ENCODE measurements at places on chromosomes 4 and X. TPM values are rescaled to one million over a fixed set of nuclear protein-coding genes. Genes with fewer than 3 reads are reported as not detected.

- DNase-seq = peak; percentile 17
These were observed 3.4 kb downstream of the SAT1 start for GRCh38 chrX:23786268-23786815.

- no peak for DNase-seq
These were observed 190.8 kb upstream of the NUDT6 start for GRCh38 chr4:123113155-123113554.

DNA sequence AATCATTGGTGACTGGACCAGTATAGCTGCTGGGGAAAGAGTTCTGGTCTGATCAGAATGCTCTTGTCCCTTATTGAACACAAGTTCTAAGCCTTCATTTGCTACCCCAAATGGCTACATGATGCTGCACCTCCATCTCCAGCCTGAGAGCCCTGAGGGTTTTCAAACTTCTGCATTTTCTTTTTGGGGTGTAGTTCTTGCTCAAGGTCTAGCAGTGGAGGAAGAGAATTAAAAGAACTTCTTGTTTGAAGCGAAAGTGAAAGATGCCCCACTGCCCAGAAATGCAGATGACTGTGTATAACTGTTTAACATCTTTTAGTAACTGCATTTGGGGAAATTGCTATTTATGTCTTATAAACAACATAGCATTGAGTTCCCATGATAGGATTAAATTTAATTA is 38.5 kb downstream of the LAMTOR3 start:
- no peak for DNase-seq

DNA sequence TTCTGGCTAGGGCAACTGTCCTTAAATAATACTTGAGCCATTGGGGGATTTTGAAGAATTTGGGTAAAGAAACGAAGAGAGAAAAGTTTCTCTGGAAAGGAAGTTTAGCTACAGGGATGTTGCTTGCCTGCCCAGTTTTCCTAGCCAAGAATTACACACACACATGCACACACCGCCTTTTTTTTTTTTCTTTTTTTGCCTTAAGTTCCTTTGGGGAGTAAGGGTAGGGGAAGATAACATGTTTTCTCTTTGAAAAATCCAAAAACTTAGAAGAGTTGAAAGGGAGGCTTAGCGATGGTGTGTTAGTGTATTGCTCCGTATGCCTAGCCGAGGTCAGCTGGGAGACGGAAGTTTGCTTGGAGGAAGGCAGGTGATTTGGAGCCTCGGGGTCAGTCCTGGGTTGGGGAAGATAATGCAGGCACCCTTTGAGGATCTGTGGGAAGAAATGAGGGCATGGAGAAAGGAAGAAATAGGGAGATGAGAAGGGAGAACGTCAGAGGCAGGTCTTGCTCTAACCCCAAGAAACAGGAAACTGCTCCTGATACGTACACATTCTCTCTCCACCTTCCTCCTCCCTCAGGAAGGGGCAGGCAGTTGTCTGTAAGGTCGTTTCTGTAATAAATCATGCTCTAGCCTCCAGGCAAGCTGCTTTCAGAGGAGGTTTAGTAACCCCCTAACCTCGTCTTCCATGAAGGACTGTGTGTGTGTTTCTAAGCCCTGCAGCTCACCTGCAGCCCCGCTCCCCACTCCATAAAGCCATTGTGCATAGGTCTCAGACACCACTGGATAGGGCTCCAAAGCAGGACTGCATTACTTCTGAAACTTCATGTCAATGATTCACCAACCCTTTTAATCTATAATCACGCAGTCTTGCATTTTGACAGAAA is 10.5 kb downstream of the KLF3 start:
- DNase-seq = no peak

DNA sequence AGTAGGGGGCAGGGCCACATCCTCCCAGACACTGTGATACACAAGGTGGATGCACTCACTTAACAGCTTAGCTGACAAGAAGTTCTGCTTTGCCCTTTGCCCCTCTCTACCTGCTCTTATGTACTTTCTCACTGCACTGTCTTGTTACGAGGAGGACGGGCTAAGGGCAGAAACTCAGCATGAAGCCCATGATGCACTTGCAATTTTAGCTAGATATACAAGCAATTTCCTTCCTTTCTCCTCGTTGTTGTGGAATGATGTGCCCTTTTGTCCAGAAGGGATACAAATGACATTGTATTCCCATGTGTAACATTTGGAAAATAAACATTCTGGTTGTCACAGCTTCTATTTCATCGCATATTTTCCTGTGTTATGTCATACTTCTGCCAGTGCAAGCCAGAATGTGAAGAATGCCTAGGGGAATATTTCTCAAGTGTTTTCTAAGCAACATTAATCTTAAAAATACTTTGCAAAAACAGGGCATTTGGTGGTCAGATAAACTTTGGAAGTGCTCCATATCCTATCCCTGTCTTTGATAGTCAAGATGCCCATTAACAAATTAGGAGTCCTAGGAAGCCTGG is 47.2 kb downstream of the MAOA start:
- DNase-seq = peak; percentile 69

DNA sequence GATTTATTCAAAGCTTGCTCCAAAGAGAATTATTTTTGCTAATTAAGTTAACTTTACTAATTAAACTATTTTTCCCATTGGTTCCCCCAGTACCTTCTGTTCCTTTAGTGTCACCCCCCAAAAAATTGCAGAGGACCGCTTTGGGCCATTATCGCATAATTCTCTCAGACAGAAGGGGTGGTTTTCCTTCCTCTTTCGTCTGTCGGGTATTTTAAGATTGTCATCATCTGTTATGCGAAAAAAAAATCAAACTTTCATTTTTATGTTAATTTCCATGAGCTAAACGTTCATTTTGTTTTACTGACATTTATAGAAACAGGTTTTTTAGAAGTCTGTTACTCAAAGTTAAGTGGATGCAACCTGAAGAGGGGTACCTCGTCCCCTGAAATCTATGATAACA is 76.2 kb upstream of the DDX3X start:
- DNase-seq = no peak

DNA sequence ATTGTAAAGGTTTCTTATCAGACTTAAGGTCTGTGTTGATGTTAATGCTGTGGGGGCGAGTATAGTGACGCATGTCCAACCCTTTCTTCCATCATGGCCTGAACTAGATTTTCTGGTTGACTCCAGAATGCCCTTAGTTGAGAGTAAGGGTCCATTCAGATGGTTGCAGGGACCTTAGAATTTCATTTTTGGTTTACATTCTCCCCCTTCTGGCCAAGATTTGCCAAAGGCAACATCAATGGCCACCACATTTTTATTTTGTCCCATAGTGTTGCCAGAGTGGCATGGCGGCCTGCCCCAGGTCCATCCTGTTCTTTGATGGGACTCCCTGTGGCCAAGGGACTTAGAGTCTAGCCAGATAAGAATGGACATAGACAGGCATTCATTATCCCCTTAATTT is 368.5 kb downstream of the GPM6A start:
- DNase-seq = no peak

GRCh38 chrX:40807384-40807783 is 72.0 kb upstream of the MED14 start:
- no peak for DNase-seq

- peak; percentile 91 for DNase-seq
These were observed 271.9 kb upstream of the GATB start for GRCh38 chr4:152032722-152033131.

DNA sequence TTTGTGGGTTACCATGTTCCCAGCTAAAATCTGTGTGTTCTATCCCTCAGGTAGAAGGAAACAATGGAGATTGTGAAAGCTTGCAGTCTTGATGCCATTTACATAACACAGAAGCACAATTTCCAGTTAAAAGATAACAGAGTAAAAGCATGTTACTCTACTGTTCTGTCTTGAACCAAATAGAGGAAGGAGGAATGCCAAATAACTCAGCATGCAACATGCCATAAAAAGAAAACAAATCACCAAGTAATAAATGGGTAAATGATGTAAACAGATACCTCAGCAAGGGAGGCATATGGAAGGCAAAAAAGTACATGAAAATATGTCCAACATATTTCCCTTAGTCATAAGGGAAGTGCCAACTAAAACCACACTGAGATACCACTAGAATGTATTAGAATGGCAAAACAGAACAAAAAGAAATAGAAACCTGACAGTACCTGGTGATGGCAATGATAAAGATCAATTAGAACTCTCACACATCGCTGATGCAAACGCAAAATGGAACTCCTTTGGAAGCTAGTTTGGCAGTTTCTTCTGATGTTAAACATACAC is 502.6 kb upstream of the HS3ST1 start:
- DNase-seq = no peak

GRCh38 chrX:149284616-149285015 is 220.5 kb downstream of the IDS start:
- no peak for DNase-seq

Gene FAM47A
- not detected for total RNA-seq

DNA sequence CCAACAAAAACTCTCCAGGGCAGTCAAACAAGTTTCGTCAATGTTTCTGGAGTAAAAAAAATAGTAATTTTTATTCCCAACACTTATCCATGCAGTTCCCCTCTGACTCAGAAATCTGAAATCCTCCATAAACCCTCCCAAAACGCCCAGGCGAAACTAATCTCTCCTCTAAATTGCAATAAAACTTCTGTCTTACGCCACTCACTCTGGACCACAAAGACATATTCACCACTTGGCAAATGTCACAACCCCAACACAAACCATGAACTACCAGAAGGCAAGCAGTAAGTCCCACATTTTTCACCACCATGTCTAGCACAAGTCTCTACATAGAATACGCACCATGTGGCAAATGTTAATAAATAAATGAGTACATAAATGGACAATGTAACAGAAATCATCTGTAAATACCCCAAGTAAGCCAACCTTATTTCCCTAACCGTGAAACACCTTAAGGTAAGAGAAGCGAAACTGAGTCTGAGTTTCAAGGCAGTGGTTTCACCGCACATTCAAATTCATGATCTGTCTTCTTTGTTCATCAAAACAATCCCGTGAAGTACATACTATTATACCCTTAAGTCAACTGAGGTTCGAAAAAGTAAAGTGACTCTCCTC is 1.6 kb downstream of the PAPSS1 start:
- no peak for DNase-seq

DNA sequence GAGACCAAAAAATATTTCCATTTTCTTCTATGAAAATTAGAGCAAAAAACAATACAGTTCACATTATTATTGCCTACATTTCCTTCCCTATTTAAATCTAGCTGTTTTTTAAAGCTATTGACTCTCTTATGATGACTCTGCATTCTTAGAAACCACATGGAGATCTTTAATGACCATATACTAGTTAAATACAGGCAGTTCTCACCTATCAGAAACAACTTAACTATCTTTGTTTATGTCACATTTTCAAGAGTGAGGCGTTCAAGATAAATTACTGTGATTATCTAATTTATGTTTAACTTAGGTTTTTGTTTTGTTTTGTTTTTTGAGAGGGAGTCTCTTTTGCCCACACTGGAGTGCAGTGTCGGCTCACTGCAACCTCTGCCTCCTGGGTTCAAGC is 3.0 kb downstream of the CISD2 start:
- no peak for DNase-seq

Gene TMPRSS11F
- not detected for total RNA-seq

DNA sequence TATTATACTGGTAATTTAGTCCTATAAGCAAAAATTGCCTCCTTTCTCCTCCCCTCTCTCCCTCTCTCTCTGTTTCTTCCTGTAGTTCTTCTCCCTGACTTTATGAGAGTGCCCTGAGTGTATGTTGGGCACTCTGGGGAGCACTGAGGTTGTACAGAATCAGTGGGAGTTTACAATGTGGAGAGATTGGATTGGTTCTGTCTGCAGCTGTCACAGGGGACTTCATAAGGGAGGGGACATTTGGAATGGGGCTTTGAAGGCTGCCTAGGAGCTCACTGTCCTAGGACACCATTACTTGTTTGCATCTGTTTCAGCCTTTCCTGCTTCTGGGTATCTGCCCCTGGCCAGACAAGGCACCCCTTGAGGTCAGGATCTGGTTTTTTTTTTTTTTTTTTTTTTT is 22.9 kb downstream of the SH3TC1 start:
- DNase-seq = no peak

Gene TMPRSS11B
- not detected for total RNA-seq

DNA sequence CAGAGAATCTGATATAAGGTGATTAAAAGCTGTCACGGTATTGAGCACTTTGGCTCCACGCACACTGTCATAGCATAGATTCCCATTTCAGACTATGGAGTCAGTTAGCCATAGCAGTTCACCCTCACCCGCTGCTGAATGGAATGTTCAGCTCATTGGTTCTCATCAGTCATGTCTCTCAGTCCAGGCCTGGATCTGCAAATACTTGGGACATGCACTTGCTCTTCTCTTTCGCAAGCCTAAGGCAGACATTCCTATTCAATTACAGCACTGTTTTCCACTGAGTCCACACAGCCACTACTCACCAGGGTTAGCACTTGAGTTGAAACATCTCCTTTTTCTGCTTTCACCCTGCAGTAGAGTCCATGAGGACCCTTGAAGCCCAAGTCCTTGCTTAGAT is 30.6 kb upstream of the SCML1 start:
- peak; percentile 88 for DNase-seq

Data from fibroblast of lung (primary cell).